ENCODE measurements at places on chromosomes 3 and 15.
A peak's percentile ranks its signal among the peaks of the same experiment; 100 is the strongest.

DNA sequence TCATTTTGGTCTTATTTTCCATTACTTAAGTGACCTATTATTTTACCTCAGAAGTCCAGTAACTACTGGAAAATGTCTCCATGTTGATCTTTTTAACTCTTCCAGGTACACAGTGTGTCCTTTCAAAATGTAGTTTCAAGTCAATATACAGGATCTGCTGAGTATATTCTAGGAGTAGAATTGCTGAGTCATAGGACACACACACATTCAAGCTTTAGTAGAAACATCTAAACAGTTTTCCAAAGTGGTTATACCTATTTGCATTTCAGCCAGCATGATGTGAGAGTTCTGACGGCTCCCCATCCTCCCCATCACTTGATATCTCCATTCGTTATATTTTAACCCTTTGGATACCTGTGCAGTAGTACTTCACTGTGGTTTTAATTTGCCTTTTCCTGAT lies 271.9 kb downstream of the MCTP2 start:
- DNase-seq: no peak
- no peaks in the 10 kb centered on the region for H3K4me1 ChIP-seq
- no peak overlapping the region for H3K27ac ChIP-seq
- no peaks in the 10 kb centered on the region for H3K36me3 ChIP-seq
- H3K27me3 ChIP-seq: no peaks in the 10 kb centered on the region
- H3K4me3 ChIP-seq: no peak overlapping the region

DNA sequence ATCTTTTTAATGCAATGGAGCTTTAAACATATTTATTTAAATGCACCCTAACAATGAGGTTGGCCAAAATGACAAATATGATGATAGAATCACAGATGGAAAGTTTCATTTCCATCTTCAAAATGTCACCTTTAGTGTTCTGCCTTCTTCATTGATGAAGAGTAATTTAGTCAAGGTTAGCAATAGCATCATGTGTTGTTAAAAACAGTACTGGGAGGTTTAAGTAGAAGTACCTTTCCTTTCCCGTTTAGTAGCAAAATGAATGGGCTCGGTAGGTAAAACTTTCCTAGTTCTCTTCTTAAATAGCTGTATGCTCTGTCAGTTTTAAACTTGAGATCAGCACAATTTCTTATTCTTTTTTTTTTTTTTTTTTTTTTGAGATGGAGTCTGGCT lies 35.1 kb downstream of the EIF2AK4 start:
- DNase-seq: no peak
- H3K27ac ChIP-seq: no peak overlapping the region
- H3K4me3 ChIP-seq: no peak overlapping the region
- H3K4me1 ChIP-seq: peaks cover 12% of the 10 kb centered on the region

- no peak for DNase-seq
- peaks cover 61% of the 10 kb centered on the region for H3K27me3 ChIP-seq
- peaks cover 7% of the 10 kb centered on the region for H3K36me3 ChIP-seq
- H3K4me3 ChIP-seq: peak overlapping the region; percentile 18
Observed at GRCh38 chr15:40283615-40284300, 894 bp upstream of the ANKRD63 start.

DNA sequence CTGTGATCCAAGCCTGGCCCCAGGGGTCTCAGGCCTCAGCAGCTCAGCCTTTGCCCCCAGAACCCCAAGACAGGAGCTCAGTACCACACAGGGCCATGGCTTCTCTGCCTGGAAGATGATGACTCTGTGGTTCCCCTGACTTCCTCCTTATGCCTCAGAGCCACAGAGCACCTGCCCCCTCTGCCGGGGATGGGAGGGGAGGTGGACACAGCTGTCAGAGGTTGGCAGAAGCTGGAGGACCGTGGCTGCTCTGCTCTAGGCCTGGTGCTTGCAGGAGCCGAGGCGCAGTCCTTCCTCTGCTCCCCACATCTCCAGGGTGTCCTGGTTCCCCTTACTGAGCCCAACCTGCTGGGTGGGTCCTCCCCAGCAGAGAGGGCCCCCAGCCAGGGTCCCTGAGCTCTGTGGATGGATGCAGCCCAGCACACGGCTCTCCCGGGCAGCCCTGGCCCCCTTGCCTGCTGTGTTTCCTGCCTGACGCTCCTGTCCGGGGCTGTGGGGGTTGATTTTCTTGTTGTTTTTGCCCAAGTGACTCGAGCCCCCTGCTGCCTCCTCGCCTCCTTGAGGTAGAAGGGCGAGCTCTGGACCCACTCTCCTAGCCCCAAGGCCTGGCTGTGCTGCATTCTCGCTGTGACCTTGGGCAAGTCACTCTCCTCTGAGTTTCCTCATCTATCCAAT lies 36.6 kb downstream of the PSTPIP1 start:
- H3K27ac ChIP-seq: no peak overlapping the region
- H3K27me3 ChIP-seq: no peaks in the 10 kb centered on the region
- peaks cover 3% of the 10 kb centered on the region for H3K4me1 ChIP-seq
- no peak overlapping the region for H3K4me3 ChIP-seq
- H3K36me3 ChIP-seq: peaks cover 68% of the 10 kb centered on the region
- peak; percentile 52 for DNase-seq

Measured in activated naive CD4-positive, alpha-beta T cell treated with anti-CD3 and anti-CD28 coated beads, Interleukin-2, amount 10 ng/mL, durations not matched to agents 7 days and 5 days (primary cell).